Spinal cord (tissue), 10 donors: ENCODE measurements at places on chromosomes 11 and 22. TPM values are rescaled to one million over a fixed set of nuclear protein-coding genes. Genes with fewer than 3 reads are reported as not detected.

The CHRM1 gene
- 0.89 TPM for total RNA-seq

The GGT5 gene
- 2.9 TPM for total RNA-seq

The FREY1 gene
- total RNA-seq, result 0.72 TPM

The SULT4A1 gene
- 66.8 TPM for total RNA-seq

The BTBD18 gene
- not detected for total RNA-seq

The ENTHD1 gene
- 0.10 TPM for total RNA-seq

The CARD18 gene
- not detected for total RNA-seq
